ENCODE measurements at places on chromosomes 2 and 18. TPM values are rescaled to one million over a fixed set of nuclear protein-coding genes. Genes with fewer than 3 reads are reported as not detected.

Gene DIPK1C
- polyA plus RNA-seq, result not detected

Gene VWA3B
- polyA plus RNA-seq, result not detected

Gene KCNS3
- not detected for polyA plus RNA-seq

Gene OR6B2
- polyA plus RNA-seq, result not detected

Gene PAX3
- 0.52 TPM for polyA plus RNA-seq

Gene OTX1
- polyA plus RNA-seq, result not detected
